ENCODE measurements at places on chromosomes 2 and 18. TPM values are rescaled to one million over a fixed set of nuclear protein-coding genes. Genes with fewer than 3 reads are reported as not detected.

The ESPNL gene
- 0.07 TPM for total RNA-seq

The METTL8 gene
- 27.5 TPM for total RNA-seq

The COL4A4 gene
- total RNA-seq: 2.0 TPM

The LINC00305 gene
- not detected for total RNA-seq

The CYRIA gene
- 0.72 TPM for total RNA-seq

The AQP4 gene
- 0.05 TPM for total RNA-seq

The WIPF1 gene
- 24.6 TPM for total RNA-seq

The ANKRD30BL gene
- not detected for total RNA-seq

The RUFY4 gene
- total RNA-seq: not detected

The C2orf80 gene
- not detected for total RNA-seq

The SUCLG1 gene
- 93.5 TPM for total RNA-seq

The SLC9A4 gene
- not detected for total RNA-seq

The FOXD4L1 gene
- total RNA-seq: 0.35 TPM

The HOXD9 gene
- 1.1 TPM for total RNA-seq

The LPIN1 gene
- total RNA-seq: 10.7 TPM

The KRTCAP3 gene
- total RNA-seq: 0.72 TPM
